ENCODE measurements at places on chromosomes 3 and 15.
A peak's percentile ranks its signal among the peaks of the same experiment; 100 is the strongest.

GRCh38 chr3:122273498-122273897, 51.5 kb upstream of the CSTA start:
- DNase-seq = no peak

GRCh38 chr15:76368122-76368621, 31.6 kb downstream of the ISL2 start:
- no peak for DNase-seq

GRCh38 chr3:41111011-41111410, 88.3 kb upstream of the CTNNB1 start:
- DNase-seq = no peak

DNA sequence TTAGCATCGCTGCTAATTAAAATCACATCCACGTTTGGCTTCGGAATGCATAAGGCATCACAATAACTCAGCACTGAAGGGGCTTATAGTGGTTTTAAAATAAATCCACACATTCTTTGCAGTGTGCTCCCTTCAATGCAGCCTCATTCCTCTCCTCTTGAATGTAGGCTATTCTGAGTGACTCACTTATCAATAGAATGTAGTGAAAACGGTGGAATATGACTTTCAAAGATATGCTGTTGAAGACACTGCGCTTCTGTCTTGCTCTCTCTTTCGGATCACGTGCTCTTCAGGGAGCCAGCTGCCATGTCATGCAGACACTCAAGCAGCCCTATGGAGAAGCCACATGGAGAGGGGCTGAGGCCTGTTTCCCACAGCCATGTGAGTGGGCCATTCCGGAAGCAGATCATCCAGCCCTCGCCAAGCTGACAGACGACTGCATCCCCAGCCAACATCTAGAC, 87.4 kb downstream of the CRYGS start:
- DNase-seq = no peak

- no peak for DNase-seq
These were observed 477.6 kb upstream of the KCNMB2 start for GRCh38 chr3:178058629-178059028.

- peak; percentile 53 for DNase-seq
These were observed 832 bp downstream of the TGFBR2 start for GRCh38 chr3:30607032-30607833.

DNA sequence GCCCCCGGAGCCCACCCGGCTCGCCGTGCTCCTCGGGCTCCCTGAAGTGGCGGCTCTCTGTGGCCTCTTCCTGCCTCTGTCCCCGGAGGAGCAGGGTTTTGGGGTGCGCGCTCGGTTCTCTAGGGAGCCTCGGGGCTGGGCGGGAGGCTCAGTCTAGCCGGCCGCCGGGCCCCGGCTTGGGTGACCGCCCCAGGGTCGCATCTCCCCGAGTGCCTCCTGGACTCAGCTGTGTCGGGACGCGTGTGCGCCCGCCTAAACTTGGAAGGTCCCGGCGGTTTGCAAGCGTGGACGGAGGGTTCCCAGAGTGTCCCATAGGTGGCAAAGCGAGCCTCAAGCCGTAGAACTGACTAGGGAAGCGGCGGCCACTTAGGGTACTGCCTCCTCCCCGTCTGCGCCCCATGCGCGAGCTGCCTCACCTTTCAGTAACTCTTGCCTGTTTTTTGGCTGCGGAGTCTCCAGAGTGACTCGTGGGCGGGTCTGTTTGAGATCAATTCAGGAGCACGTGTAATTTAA, 601 bp downstream of the ACTL6A start:
- peak; percentile 66 for DNase-seq

GRCh38 chr15:61195116-61196002, 33.7 kb downstream of the RORA start:
- DNase-seq = no peak

- DNase-seq = no peak
These were observed 5.9 kb upstream of the GRAMD2A start for GRCh38 chr15:72203507-72203837.

GRCh38 chr3:172341482-172342059, 106.7 kb downstream of the GHSR start:
- DNase-seq = no peak

- no peak for DNase-seq
These were observed 97.3 kb downstream of the NR1D2 start for GRCh38 chr3:24042174-24043059.

GRCh38 chr3:157508461-157508860, 5.2 kb upstream of the VEPH1 start:
- DNase-seq = no peak

GRCh38 chr3:153889905-153890334, 231.3 kb upstream of the ARHGEF26 start:
- DNase-seq = no peak

GRCh38 chr3:167507954-167508353, 34.1 kb upstream of the SERPINI2 start:
- DNase-seq = no peak

DNA sequence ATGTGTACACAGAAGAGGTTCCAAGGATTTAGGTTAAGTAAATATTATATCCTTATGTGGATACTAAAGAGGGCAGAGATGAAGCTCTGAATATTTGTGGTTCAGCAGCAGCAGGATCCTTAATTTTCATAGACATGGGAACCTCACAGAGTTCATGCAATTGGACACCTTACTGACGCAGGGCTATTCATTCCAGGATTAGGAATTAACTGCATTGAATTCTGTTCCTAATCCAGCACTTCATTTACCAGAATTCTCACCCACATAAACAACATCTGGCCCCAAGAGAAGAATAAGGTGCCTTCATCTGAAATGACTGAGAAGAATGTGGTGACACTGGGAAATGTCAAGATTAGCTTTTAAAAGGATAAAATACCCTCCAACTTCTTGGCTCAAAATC, 62.4 kb downstream of the ADAMTS9 start:
- DNase-seq = no peak

- no peak for DNase-seq
These were observed 121.9 kb downstream of the TMEM266 start for GRCh38 chr15:76181705-76182107.

GRCh38 chr15:76176487-76177085, 116.8 kb downstream of the TMEM266 start:
- no peak for DNase-seq

- DNase-seq = no peak
These were observed 626.1 kb downstream of the MAGI1 start for GRCh38 chr3:65412588-65412987.

GRCh38 chr3:50161320-50161719, 6.2 kb downstream of the SEMA3F start:
- no peak for DNase-seq

- no peak for DNase-seq
These were observed 639.6 kb upstream of the CBLB start for GRCh38 chr3:106508331-106508893.

DNA sequence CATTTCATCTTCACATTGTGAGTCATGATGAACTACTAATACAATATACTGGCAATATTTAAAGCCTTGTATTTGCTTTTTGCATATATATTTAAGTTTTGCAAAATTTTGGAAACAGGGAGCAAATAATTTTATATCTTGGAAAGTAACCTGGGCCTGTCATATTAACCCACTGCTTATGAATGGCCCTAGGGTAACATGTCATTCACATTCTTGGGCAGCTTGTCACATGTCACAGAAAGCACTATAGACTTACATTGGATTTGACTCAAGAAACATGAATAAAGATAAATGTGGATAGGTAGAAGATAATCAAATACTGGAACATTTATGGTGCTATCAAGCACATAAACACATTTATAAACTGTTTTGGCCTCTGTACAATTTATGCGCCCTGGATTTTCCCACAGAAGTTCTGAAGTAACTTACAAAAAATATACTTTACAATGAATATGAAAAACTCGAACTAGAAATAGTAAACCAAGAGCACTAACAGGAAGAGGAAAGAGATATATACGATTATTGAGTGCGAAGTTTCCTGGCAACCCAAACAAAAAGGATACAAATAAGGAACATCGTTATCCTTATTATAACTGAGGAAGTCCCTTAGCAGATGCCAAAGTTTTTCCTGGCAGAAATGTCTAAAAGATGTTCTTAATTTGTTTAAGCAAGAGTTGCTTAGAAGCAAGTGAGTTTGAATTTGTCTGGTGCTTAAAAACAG, 257.2 kb downstream of the RBMS3 start:
- no peak for DNase-seq

DNA sequence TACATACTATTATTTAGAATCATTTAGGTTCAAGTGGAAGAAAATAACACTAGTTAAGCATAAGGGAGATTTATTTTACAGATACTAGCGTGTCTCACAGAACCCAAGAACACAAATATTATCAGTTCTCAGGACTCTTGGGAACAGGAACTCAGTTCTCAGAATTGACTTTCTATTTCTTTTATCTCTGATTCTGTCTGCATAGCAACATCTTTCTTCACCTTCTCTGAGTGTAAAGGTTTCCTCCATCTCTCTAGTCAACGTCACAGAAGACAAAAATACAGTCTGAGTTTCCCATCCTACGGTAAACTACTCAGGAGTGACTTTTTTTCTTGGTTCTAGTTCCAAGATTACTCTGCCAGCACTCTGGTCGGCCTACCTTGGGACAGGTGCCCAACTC, 220.0 kb downstream of the SV2B start:
- DNase-seq = no peak

DNA sequence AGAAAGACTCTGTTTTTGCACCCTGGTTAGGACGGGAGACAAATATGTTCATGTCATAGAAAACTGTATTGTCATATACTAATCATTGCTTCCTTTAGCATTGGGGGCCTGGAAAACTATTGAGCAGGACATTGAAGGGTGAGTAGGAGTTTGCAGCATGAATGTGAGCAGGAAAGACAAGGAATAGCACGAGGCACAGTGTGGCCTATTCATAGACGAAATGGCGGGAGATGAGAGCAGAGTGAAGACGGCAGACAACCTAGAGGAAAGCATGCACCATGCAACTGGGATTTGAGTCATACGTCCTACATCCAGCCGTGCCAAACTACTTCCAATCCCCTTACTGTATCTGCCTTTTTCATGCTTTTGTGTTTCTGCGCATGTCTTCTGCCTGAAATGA, 508.1 kb downstream of the NTRK3 start:
- no peak for DNase-seq

DNA sequence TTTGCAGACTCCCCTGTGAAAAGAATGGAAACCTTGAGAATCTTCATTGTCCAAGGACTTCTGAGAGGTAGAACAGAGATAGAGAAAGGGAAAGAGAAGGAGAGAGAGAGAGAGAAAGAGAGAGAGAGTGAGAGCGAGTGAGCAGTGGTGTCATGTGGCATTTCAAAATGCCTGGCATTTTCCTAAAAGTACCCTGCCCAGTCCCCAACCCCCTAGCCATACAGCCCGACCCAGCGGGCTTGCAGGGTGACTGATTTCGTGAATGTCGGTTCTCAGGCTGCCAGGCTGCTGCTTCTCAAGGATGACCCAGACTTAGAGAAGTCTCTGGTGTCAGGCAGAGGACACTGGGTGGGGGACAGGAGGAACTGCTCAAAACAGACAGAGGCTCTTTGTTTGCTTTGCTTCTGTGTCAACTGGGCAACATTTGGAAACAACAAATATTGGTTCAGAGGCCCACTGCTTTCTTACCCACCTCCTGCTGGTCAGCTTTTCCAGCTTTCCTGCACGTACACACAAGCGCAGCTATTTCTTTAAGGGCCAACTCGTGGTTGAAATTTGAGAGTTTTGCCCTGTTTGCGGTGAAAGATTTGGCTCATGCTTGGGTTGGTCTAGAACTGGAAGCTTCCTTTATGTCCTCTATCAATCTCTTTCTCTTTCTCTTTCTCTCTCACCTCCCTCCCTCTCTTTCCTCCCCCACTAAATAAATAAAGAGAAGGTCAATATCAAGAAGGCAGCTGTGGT, 3.7 kb upstream of the TF start:
- DNase-seq = no peak

GRCh38 chr3:155423526-155424322, 130.2 kb upstream of the STRIT1 start:
- DNase-seq = no peak

DNA sequence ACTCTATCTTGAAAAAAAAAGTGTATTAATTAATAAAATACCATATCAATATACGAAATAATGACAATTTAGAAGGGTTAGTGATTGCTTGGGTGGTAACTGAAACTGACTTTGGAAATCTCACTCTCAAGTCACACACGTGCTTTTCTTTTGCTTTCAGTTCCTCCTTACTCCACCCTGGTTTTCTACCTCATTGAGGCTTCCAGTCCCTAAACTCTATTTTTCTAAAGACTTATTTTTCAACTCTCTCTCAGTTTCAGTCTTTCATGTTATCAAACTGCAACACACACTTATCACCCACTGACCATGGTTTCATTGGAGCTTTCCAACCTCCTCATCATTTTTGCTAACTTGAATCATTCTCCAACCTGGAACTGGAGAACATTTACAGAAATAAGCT, 23.5 kb downstream of the IL12A start:
- no peak for DNase-seq

DNA sequence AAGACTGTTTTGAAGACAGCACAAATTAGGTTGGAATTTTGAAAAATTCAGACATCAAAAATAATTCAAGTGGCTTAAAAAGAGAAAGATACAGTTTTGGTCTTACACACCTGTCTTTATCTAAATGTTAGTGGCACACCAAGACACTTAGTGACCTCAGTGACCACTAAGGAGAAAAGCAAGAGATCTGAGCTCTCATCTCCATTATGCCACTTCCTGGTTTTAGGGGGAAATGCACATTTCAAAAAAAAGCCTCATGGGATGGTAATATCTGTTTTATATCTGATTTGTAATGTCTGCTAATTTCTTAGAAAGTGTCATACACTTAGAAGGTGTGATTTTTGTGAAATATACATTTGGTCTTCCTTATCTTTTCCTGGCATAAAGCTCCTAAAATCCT, 16.4 kb downstream of the IL12A start:
- no peak for DNase-seq

DNA sequence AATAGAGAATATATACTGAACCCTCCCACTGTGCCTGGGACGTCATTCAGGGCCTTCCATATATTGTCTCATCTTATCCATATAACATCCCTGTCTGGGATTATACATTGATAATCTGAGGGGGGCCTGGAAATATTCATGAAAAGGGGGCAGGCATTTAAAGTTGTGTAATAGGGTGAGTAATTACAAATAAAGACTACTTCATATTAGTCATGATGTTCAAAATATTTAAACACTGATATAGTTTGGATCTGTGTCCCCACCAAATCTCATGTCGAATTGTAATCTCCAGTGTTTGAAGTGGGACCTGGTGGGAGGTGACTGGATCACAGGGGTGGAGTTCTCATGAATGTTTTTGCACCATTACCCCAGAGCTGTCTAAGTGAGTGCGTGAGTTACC, 97.8 kb downstream of the AQP9 start:
- no peak for DNase-seq

GRCh38 chr3:152230370-152230769, 38.4 kb upstream of the MBNL1 start:
- no peak for DNase-seq

Data from NK-92 treated with Interleukin-12 subunit alpha and Interleukin-12 subunit beta, amount 100 ng/mL, for 24 hours (cell line).